ENCODE measurements at places on chromosomes 6 and 20.

- DNase-seq: no peak
These were observed 52.7 kb downstream of the DLL1 start for GRCh38 chr6:170237999-170238740.

DNA sequence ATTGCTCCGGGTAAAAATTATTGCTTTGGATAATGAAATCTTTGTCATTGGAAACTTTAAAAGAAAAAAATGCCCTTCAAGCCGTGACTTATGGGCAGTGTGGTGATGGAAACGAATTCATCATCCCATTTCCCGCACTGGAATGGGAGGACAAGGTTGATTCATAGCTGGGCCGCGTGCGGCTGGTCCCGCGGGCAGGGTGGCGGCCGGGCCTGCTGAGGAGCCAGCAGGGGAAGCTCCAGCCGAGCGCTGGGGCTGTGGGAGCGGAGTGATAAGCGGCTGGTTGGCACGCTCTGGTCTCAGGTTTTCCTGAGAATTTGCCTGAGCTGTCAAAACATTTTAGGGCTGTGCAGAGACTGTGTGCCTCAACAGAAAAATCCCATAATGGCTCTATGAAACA lies 351.7 kb downstream of the CDC5L start:
- no peak for DNase-seq

- no peak for DNase-seq
These were observed 1.3 kb downstream of the CDYL start for GRCh38 chr6:4777394-4777935.

DNA sequence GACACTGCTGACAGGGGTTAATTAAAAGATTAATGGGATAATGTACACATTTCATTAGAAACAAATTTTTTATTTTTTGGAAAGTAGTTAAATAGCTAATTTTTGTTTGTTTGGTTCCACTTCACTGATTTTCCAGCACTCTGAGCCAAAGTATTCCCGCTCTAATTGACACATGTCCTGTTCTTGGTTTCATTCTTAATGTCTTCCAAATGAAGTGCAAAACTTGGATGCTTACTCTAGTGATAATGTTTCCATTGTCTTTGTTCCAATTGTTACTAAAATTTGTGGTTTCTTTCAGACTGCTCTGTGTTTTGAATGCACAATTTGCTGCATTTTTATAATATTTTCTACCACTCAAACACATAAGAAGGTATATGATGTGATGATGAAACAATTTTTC lies 794.3 kb downstream of the PHF3 start:
- no peak for DNase-seq

DNA sequence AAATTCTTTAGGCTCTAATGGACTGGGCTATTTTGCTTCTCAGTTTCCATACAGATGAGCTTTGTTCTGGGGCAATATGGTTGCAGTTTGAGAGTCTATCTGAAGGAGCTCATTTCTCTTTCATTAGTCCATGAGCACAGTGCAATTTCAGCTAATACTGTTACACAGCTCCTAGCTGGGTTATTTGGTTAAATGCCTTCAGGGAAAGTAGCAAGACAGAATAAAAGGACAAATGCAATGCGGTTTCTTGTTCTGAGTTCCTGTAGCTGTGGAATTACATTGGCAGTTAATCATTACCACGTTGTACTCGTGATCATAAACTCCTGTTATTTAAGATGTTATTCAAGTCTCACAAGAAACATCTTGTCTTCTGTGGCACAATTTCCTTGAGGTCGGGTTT lies 127.7 kb downstream of the BFSP1 start:
- no peak for DNase-seq

GRCh38 chr6:142867988-142868812 lies 76.8 kb downstream of the HIVEP2 start:
- no peak for DNase-seq

DNA sequence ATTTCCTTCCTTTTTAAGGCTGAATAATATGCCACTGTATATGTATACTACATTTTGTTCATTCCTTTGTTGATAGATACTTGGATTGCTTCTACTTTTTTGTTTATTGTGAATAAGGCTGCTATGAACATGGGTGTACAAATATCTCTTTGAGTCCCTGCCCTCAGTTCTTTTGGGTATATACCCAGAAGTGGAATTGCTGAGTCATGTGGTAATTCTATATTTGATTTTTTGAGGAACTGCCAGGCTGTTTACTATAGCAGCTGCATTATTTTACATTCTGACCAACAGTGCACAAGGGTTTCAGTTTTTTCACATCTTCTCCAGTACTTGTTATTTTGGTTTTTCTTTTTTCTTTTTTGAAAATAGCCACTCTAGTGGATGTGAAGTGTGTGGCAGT lies 34.1 kb downstream of the CDS2 start:
- no peak for DNase-seq

DNA sequence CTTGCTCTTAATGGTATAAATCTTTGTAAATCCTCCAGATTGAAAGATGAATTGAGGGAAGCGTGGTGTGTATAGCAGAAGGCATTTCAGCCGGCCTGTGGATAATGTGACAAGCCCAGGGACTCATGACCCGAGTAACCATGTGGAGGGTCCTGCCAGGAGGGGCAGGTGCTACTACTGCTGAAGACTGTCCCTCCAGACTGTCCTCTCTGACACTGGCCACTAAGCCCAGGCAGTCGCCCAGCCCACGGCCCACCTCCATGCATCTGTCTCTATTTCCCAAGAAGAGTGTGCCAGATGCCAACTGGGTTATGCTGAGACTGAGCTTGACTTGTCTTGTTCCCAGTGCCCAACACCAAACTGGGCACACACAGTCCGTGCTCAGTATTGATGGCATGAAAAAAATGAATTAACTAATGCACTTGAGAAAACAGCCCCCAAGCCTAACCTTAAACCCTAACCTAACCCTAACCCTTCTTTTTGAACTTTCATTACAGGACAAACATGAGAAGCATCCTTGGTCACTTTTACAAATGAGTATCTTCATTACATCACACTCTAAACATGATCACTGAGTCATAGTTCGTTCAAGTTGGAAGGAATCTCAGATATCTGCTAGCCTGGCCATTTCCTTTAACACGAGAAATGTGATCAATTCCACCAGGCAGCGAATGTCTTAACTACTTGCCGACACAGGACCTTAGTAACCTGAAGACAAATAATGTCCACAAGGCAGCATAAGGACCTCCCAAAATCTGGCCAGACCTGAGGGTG lies 182.2 kb upstream of the RREB1 start:
- no peak for DNase-seq

DNA sequence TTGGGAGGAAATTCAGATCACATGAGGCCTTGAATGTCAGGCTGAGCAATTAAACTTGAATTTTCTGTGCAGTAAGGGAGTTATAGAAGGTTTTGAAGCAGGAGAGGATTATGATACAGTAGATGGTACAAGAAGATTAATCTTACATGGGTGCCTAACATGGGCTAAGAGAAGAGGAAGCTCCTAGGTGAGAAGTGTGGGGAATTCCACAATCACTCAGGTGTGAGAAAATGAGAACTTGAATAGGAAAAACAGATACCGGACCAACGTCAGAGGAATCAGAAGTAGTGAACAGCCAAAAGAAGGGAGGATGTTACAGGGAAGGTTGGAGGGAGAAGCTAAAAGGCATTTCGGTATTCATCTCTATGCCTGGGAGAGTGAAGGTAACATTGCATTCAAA lies 250.7 kb upstream of the SLC35B3 start:
- DNase-seq: no peak

DNA sequence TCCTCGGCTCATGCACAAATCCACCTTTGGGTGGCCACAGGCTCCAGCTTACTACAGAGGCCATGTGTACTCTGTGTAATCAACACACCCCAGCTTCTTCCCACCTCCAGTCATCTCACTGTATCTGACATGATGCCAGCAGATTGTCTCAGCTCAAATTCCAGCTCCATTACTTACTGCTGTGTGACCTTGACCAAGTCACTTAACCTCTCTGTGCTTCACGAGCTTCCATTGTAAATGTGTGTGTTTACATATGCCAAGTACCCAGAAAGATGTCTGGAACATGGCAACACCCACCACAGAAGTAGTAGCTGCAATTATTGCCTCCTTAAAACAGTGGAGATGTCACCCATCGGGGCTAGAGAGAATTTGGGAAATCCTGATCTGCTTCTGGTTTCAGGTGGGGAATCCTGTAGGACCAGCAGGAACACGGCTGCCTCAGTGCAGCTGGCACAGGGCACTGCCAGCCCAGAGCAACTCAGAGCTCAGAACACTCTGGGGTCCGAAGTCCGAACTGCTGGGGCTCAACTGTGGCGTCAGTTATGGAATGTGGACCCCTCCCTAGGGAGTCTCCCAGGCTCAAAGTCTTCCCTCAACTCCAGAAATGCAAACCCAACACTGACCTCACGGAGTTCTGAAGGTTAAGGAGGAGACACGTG lies 21.2 kb upstream of the HLA-B start:
- DNase-seq: no peak

DNA sequence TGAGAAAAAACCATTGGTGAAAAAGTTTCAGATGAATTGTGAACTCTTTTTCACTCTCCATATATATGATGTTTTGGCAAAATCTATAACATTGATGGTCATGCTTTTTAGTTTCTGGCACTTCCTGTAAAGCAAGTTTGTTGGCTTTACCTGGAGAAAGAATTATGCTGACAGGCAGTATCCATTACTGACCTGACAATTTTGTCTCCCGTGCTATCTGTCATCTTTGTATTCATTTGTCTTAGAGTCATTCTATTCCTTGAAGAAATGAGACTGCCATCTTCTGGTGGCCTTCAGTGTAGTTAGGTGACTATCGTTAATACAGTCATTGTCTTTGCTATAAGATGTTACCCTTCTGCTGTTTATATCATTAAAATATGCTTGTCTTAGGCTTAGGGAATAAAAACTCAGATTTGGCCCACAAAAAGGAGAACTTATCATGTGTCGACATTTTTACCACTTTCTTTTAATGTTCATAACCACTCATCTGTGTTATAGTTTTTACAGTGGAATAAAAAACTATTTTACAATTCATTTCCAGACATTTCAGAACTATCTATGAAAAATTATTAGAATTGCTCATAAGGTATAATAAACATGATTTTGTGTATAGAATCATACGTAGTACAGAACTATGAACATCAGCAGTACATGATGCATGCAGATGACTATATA lies 707.0 kb downstream of the EPM2A start:
- DNase-seq: no peak

DNA sequence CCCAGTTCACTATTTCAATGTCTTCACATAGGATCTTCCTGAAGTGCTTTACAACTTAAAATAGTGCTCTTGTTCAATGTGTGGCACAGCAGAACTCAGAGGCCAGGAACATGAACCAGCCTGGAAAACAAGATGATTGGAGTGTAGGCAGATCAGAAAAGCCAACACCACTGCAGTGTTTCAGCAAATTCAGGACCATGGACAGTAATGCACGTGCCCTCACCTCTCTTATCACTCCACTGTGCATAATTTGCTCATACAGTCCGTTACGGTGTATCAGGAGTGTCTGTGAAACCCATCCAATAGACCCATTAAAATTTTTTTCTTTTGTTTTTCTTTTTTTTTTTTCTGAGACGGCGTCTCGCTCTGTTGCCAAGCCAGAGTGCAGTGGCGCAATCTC lies 27.6 kb upstream of the HACE1 start:
- DNase-seq: no peak

- DNase-seq: no peak
These were observed 769.1 kb downstream of the QKI start for GRCh38 chr6:164183556-164184123.

GRCh38 chr20:14889496-14890255 lies 552.3 kb upstream of the FLRT3 start:
- no peak for DNase-seq

- DNase-seq: no peak
These were observed 72.9 kb downstream of the CDH26 start for GRCh38 chr20:60031107-60031506.

DNA sequence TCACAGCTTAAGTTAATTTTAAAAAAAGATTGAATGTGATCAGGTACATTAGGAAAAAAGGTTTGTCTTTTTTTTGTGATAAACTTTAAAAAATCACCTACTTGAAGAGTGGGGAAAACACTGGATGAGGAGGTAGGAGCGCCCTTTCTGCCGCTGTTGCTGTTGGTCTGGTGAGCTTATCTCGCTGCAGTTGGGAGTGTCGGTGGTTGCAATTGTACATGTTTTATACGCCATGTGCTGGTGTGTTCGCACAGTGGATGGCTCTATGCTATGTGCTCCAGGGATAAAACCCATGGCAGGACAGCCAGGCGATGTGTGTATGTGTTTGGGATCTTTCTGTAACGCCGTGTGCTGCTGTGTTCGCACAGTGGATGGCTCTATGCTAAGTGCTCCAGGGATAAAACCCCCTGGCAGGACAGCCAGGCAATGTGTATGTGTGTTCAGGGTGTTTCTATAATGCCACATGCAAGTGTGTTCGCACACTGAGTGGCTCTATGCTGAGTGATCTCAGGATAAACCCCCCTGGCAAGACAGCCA lies 1.7 kb downstream of the SLC22A3 start:
- DNase-seq: no peak

- DNase-seq: no peak
These were observed 67.2 kb downstream of the PTPN1 start for GRCh38 chr20:50577175-50578018.

GRCh38 chr20:36152261-36152660 lies 2.3 kb upstream of the EPB41L1 start:
- no peak for DNase-seq

DNA sequence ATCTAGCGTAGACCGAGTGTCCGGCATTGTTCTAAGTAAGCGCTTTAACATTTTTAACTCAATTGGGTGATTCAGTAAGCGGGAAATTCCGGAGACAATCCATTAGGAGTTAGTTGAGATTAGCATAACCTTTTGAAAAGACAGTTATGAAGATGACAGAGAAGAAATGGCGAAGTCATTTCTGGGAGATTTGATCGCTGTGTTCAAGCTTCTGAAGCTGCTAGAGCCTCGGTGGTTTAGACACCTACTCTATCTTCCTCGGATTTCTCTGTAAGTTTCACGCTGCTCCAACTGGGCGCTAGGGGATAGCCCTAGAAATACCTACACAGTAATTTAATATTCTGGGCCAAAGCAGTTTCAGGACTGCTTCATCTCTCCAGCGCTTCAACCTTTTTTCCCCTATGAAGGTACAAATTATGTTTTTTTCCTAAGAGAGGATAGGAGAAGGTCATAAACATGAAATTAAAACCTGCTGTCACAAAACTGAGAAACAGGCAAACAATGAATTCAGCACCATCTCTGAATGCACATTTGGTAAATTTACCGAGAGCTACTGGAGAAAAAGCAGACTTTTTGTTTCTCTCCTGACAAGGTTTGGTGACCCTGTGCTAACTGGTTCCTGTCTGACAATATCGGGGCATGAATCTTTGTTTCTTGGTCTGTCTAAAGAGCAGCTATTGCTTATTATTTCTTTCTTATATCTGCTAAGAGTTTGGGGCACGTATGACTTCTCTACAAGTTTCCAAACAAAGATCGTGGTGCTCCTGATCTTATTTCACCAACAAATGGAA lies 22.4 kb downstream of the ZNF311 start:
- no peak for DNase-seq
